ENCODE measurements at places on chromosomes 5 and 9.

DNA sequence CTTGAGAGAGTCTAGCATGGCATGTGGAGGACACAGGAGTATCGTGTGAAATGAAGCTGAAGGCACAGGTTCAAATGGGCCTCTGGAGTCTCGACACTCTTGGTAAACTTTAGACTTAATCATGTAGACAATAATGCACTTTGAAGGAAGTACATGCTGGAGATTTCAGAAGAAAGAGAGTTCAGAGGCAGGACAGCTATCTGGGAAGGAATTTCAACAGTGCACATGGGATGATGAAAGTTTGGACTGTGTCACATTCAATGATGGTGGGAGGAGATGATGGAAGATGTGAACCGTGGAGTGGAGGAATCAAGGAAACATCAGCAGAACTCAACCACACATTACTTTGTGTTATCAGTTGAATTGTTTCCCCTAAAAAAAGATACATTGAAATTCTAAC is 88.6 kb upstream of the PAPPA start:
- DNase-seq: no peak

GRCh38 chr5:143213851-143214363 is 189.6 kb downstream of the NR3C1 start:
- no peak for DNase-seq

GRCh38 chr5:32712481-32713360 is 1.6 kb downstream of the NPR3 start:
- no peak for DNase-seq

DNA sequence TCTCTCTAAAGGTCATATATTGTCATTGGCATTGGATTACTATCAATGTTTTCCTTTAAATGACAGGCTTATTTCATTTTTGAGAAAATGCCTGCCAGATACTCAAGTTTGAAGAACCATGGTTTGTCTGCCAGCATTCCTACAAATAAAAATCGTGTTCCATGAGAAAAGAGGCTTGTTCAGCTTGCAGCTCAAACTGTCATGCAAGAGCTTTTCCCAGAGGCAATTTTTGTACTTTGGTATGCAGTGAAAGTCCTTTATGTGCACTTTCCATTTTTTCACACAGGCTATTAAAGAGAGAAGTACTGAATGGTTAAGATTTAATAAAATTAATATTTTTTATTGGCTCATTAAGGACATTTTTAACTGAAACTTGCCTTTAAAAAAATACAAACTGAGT is 110.4 kb downstream of the FBXO4 start:
- DNase-seq: no peak

- no peak for DNase-seq
Measured at GRCh38 chr5:157598350-157598936, 22.9 kb upstream of the ADAM19 start.

GRCh38 chr5:88886746-88887341 is 3.9 kb upstream of the MEF2C start:
- DNase-seq: no peak

DNA sequence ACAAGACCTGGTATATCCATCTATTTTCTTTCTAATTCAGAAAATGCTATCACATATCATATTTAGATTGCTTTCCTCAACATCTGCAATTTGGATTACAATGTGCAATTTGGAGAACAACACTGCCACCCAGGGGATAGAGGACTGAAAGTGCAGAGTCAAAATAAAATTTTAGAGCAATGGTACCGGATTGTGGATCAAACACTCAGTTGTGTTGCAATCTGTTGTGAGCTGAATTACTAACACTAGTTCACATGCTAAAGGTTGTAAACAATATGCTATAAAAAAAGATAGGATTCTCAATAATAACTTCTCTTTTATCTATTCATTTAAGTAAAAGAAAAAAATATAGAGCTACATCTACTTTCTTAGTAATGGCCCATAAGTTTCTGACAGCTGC is 11.9 kb upstream of the SRFBP1 start:
- no peak for DNase-seq

- no peak for DNase-seq
Measured at GRCh38 chr5:72847439-72847838, 31.0 kb downstream of the TNPO1 start.

DNA sequence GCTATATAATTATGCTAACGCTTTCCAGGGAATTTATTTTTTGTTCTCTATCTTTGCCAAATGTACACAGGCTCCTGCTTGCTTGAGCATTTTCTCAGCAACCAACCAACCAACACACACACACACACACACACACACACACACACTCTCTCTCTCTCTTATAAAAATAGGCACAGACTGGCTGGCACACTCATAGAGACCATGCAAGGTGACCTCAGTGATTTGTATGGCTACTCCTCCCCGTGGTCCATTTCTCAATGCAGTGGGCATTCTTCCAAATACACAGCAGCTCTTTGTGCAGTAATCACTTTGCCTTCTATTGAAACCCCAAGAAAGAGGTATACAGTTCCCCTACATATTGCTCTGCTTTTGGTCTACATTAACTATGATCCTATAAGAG is 416.0 kb downstream of the MAN2A1 start:
- no peak for DNase-seq

GRCh38 chr9:15304632-15305031 is 2.4 kb downstream of the TTC39B start:
- DNase-seq: no peak

DNA sequence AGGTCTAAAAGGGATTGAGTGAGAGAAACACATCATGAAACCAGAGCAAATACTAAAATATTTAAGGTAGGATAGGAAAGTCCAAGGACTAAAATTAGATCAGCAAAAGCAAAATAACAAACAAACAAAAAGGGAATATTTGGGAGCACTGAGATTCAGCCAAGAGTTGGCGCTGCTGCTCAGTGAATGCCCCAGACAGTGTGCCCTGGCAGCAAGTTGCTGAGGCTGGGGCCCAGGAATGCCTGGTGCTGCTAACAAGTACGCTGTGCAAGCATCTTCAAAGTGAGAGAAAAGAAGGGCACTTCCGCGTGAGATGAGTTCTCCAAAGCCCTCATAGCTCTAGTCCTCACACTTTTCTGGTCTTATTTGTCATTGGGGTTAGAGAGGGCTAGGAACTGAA is 603.3 kb downstream of the EFNA5 start:
- no peak for DNase-seq

GRCh38 chr9:88092797-88093331 is 45.4 kb downstream of the SPATA31C2 start:
- DNase-seq: no peak

DNA sequence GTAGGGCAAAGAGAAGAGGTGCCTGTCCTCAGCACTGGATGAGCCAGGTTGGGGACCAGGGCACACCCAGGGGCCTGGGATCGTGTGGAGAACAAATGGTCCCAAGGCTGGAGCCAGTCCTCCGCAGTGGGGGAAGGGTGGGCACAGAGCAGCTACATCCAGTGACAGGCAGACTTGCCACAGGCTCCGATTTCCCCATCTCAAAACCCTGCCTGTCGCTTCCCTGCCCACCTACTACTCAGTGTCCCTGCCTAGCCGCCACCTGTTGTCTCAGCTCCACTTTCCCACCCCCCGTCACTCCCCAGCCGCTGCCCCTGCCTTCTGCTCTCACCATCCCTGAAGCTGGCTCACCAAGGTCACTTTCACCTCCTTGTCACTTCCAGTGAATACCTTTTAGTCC is 13.9 kb upstream of the ENHO start:
- no peak for DNase-seq

DNA sequence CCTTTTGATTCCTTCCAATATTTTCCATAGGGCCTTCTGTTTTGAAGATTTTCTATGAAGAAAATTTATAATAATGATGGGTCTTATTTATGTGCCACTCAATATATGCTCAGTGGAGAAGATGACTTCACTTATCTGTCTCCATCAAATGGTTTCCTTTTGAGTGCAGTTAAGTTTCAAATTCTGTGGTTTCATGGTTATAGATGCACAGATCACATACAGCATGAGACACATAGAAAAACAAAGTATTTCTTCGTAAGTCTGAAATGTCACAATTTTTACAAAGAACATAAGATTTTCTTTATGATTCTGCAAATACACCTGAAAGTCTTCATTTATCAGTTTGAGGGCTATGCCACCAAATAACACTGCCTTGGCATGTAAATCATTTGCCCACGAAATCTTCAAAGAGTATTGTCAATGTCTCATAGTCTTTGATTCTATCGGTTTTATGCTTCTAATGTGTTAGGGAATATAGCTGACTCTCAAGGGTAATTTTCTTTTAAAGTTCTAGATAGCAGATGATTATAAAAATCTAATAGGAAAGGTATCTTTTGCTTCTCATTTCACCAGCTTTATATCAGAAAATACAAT is 14.1 kb downstream of the CFAP95 start:
- no peak for DNase-seq

- no peak for DNase-seq
Measured at GRCh38 chr9:37179576-37179975, 59.2 kb downstream of the ZCCHC7 start.

GRCh38 chr5:2399096-2399495 is 352.4 kb downstream of the IRX2 start:
- no peak for DNase-seq

GRCh38 chr5:123582550-123583285 is 70.7 kb downstream of the CSNK1G3 start:
- DNase-seq: no peak

GRCh38 chr5:100790170-100790665 is 112.9 kb downstream of the ST8SIA4 start:
- no peak for DNase-seq

DNA sequence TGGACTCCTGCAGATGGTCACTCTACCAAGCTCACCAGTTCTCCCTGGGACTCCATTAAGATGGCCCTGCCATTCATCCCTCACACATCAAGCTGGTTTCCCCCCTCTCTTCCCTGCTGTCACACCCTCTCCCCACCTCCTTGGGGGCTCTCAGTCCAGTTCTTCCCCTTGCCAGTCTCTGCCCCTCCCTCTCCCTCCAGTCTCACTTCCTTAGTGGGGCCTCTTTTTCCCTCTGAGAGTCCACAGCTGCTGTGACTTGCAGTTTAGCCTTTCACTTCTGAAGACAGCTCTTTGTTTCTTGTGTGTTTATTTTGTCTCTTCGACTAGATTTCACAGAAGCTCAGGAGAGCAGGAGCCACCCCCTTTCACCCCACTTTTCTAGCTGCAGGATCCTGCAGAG is 10.5 kb downstream of the DOCK2 start:
- no peak for DNase-seq

DNA sequence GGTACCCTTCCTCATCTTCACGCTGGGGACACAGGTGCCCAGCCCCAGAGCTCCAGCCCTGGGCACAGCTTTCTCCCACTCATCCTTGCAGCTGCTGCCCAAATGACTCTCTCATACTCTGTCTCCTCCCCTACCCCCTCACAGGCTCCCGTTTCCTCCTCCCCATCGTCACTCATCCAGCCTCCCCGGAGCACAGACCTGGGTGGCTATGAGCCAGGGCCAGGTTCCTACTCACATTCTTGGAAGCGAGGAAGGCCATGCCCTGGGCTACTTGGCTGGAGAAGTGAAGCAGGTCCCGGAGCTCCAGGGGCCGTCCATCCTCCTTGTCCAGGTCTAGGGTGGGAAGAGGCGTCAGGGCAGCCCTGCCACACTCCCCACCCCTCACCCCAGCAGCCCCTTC is 29.3 kb downstream of the CSF1R start:
- DNase-seq: no peak

GRCh38 chr5:33148076-33148513 is 292.7 kb upstream of the TARS1 start:
- no peak for DNase-seq

DNA sequence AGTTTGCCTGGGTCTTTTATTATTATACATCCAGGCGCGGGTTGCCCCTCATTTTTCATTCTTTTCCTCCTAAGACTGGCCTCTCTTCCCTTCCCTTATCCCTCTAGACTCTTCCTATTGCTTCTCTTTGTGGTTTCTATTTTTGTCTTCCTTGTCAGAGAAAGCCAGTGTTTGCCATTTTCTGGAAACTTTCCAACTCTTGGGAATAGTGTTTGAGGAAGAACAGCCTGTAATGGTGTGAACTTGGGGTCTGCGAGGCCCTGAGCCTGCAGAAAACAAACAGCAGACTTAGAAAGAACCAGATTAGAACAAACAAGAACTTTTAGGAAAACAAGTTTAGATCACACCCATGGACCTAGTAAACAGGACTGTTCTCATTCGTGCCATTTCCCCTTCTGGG is 15.5 kb downstream of the PRKACG start:
- no peak for DNase-seq

- no peak for DNase-seq
Measured at GRCh38 chr5:77086368-77086688, 757 bp downstream of the ZBED3 start.

DNA sequence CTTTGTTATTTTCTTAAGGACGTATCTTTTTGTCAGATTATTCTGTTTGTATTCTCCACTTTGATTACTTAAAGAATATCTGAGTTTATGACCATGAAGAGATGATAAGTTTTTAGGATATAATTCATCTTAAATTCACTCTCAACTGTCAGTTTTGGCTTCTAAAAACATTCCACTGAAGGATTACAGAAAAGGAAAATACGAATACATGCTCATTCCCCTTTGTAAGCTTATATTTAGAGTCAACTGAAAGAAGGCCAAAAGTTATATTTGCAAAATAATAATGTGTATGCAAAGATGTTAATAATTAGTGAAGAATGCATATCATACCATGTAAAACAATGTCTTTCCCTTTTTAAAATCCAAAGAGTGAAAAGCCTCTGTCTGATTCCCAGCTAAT is 52.5 kb downstream of the ZNF474 start:
- no peak for DNase-seq

DNA sequence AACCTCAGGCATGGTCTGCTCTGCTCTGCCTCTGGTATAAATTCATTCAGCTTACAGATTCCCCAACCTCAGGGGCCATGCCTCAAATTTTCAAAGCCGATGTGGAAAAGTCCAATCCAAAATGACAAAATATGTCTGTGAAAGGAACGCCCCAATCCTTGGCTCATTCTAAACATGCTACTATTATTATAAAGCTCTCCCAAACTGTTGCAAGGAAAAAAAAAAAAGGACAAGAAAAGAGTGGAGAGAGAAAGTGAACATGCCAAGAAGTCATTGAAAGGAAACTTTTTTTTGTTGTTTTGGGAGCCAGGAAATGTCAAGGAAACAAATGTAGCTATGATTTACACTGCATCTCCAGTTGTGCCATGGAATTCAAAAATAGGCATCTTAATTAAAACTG is 3.8 kb downstream of the COL23A1 start:
- DNase-seq: no peak

DNA sequence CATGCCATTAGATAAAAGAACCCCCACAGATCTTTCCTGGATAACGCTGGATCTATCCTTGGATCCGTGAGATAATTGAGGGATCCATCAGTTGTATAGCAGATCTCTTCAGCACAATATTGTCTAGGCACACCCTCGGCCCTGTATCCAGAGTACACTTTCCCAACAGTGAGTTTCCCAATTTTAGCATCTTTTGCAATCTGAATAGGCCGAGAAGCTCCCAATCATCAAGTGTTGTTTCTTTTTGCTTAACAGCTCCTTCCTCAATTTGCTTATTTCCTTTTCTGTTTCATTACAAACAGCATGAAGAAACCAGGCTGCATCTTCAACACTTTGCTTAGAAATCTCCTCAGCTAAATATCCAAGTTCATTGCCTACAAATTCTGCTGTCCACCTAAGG is 4.4 kb upstream of the SPTLC1 start:
- no peak for DNase-seq

GRCh38 chr5:94872526-94872925 is 254.1 kb downstream of the SLF1 start:
- no peak for DNase-seq

GRCh38 chr5:169778622-169779596 is 141.8 kb downstream of the DOCK2 start:
- no peak for DNase-seq

All from stimulated activated CD8-positive, alpha-beta memory T cell treated with anti-CD3 and anti-CD28 coated beads, Interleukin-4, amount 100 ng/mL, for 4 hours (primary cell).